ENCODE measurements at places on chromosomes 6 and 20.

DNA sequence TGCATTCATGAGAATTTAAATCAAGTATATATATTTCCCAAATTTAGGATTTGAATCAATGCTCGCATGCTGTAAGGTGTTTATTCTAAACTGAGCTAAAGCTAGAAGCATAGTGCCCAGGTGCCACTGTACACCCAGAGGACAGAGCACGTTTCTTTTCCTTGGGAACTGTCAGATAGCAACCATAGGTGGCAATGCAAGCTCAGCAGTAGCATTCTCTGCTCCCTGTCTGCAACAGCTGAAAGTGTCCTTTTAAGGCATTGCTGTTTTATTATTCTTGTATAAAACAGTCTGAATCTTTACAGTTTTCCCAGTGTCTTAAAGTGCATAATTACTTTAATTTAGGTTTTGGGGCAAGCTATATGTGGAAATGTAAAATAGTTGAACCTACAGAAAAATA lies 443.4 kb upstream of the MMS22L start:
- DNase-seq, result no peak

- DNase-seq, result no peak
These were observed 664.8 kb upstream of the MMS22L start for GRCh38 chr6:97947841-97948240.

- DNase-seq, result no peak
These were observed 82.1 kb downstream of the RFPL4B start for GRCh38 chr6:112429226-112429625.

DNA sequence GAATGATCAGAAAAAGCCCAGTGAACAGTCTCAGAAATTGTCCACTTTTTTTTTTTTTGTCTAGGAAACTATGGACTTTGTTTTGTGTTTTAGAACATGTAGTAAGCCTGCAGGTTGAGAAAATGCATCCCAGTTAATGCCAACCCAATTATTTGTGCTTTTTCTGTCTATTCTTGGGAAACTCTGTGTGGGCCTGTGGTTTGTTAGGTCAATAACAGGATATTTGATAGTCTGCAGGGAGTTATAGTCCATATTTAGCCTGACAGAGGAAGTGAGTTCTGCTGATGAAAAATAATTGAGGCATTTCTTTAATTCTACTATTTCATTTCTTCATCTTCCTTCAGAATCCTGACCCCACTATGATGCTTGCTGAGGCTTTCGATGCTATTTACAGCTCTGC lies 154.0 kb upstream of the LAMP5 start:
- no peak for DNase-seq

DNA sequence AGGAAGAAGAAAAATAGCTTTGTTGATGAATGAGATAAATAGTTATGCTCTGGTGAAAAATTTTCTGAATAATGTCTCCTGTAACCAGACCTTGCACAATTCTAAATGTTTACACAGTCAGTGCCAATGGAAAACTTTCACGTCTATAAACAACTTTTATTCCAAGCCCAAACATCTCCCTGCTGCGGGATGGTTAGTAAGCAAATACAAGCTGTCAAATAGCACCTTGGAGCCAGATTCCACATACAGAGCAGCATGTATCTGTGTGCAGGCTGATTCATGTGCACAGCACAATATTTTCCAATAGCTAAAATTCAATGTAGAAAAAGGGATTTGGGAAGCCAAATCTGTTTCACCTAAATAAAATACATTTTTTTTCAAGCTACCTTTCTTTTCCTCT lies 813.3 kb downstream of the HACE1 start:
- no peak for DNase-seq

DNA sequence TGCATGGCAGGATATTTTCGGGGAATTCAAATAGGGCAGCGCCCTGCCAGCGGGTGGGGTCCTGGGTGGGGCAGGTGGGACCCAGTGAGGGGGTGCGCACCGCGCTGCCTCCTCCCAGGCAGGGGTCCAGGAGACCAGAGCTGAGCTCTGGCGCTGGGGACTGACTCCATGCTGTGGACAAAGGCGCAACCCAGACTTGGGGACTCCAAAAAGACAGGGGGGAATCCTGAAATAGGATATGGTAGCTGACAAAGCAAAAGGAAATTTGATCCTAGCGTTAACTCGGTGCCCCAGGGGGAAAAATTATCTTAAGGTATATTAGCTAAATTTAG lies 23.6 kb downstream of the TFAP2A start:
- DNase-seq, result no peak

DNA sequence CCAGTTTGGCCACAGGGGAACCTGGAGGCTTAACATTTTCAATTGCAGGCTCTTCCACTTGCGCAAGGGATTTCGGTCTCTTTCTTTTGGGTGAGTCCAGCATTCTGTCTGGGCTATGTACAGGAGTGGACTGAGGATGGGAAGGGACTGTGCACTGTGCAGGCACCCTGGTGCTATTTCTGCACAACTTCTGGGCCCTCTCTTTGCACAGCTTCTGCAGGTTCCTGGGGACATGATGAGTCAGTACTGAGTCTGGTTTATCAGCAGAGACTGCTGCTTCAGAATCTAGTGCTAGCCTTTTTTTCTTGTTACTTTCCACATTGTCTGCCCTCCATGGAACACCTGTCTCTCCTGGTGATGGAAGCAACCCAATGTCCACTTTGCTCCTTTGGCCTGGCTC lies 78.5 kb upstream of the ASF1A start:
- DNase-seq, result no peak

- DNase-seq, result no peak
These were observed 11.8 kb downstream of the DUSP22 start for GRCh38 chr6:303948-304558.

- DNase-seq, result no peak
These were observed 137.3 kb downstream of the STXBP5 start for GRCh38 chr6:147341486-147341885.

DNA sequence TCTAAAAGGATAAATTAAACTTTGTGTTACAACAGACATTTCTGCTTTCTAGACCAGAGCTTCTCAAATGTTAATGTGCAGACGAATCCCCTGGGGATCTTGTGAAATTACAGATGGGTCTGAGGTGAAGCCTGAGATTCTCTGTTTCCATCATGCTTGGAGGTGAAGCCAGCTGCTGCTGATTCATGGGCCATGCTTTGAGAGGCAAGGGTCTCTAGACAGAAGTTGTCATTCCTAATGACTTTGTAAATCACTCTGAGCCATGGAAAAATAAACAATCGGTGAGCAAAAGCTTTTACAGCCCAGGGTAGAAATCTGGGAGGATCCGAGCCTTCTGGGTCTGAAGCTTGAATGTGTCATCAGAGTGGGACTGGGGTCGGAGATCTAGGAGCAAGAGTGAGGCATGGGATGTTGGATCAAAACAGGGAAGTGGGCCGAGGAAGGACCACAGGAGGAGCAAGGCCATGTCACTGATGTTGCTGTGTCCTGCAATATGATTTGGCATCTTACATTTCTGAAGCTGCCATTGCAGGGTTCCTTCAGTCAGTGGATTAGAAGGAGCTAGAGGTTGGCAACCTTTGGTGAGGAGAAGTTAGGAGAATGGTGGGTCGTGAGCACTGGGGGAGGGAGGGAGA lies 77.3 kb downstream of the TRMT11 start:
- no peak for DNase-seq

- no peak for DNase-seq
These were observed 179.8 kb downstream of the GMPR start for GRCh38 chr6:16418151-16418550.

GRCh38 chr20:25574411-25574810 lies 10.9 kb downstream of the NINL start:
- no peak for DNase-seq

DNA sequence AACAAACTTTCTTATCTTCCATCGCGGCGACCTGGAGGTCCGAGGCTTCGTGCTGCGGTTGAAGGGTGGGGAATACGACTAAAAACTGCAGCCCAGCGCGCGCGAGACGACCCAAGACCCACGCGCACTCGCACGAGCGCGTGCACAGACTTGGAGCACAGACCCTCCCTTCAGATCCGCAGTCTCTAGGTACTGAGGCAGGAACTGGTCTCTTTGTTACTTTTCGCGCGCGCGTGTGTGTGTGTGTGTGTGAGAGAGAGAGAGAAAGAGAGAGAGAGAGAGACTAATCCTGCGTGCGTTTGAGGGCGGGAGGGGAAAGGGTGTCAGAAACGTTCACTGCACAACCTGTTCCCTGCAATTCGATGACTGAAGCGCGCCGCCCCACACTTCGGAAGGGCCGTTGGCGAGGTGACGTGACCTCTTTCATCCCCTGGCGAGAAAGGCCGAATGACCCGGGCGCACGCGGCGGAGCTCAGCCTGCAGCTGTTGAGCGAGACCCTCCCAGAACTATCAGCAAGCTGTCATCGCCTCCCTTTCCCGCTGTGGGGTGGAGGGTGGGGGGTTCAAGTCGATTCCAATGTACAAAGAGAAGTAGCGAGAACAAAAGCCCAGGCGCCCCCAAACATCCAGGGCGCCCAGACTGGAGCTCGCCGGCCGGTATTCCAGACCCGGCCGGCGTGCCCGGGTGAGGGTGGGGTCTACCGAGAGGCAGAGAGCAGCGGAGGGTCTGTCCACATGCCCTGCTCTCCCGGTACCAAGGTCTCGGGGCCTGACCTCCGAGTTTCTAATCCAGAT lies 1.5 kb upstream of the TUBB2B start:
- no peak for DNase-seq

DNA sequence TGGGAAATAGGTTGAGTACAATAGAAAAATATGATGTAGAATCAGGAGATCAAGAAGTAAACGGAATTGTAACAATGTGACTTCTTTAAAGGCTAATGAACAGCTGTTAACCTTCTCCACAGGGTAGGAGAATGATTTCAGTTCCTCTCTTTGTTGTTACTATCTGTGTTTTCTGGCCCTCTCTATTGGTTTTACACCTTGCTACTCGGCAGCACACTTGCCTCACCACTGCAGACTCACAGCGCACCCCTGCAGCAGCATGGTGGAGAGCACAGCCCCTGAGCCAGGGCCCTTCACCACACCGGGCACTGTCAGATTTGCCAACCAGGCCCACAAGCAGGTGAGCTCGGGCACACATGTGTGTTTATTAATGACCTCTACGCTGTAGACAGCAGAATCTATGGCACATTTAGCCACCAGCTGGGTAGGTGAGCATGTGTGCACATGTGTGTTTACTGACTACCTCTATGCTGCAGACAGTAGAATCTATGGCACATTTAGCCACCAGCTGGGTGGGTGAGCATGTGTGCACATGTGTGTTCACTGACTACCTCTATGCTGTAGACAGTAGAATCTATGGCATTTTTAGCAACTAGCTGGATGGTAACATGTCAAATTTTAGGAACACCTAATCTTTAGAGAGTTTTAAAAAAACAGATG lies 16.8 kb downstream of the SFT2D1 start:
- no peak for DNase-seq

GRCh38 chr20:46559685-46560440 lies 9.4 kb upstream of the OCSTAMP start:
- DNase-seq, result no peak

DNA sequence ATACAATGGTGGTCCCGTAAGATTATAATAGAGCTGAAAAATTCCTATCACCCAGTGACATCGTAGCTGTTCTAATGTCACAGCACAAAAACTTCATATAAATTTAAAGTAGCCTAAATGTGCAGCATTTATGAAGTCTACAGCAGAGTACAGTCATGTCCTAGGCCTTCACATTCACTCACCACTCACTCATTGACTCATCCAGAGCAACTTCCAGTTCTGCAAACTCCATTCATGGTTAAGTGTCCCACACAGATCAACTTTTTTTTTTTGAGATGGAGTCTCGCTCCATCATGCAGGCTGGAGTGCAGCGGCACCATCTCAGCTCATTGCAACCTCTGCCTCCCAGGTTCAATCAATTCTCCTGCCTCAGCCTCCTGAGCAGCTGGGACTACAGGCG lies 20.9 kb upstream of the KCNG1 start:
- no peak for DNase-seq

DNA sequence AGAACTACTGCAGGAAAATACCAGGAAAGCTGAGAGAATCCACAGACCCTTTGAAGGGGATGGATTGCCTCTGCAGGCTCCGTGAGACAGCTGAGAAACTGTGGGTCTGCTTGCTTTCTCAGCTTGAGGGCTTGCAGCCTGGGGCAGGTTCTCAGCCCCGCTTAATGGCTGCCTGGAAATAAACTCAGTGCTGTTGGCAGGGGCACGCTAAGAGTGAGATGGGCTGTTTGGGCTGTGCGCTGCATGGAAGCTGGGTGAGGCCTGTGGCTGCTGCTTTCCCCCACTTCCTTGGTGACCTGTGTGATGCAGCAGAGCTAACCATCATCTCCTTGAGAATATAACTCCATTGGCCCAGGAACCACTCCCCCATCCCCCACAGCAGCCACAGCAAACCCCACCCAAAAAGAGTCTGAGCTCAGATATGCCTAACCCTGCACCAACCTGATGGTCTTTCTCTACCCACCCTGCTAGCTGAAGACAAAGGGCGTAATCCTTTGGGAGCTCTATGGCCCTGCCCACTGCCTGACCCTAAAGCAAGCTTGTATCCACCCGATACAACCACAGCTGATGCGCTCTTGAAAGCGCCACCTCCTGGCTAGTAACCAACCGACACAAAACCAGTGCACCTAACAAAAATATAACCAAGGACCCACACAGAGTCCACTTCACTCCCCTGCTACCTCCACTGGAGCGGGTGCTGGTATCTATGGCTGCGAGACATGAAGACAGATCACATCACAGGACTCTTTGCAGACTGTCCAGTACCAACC lies 800.6 kb upstream of the MAP3K7 start:
- no peak for DNase-seq
